Stimulated activated CD8-positive, alpha-beta memory T cell treated with anti-CD3 and anti-CD28 coated beads, Interleukin-2, amount 100 ng/mL, for 1 hour (primary cell): ENCODE measurements at places on chromosomes 7 and 10.

- DNase-seq: no peak
These were observed 372.6 kb downstream of the GRID1 start for GRCh38 chr10:85993840-85994507.

- no peak for DNase-seq
These were observed 108.5 kb downstream of the SND1 start for GRCh38 chr7:127760436-127761031.

DNA sequence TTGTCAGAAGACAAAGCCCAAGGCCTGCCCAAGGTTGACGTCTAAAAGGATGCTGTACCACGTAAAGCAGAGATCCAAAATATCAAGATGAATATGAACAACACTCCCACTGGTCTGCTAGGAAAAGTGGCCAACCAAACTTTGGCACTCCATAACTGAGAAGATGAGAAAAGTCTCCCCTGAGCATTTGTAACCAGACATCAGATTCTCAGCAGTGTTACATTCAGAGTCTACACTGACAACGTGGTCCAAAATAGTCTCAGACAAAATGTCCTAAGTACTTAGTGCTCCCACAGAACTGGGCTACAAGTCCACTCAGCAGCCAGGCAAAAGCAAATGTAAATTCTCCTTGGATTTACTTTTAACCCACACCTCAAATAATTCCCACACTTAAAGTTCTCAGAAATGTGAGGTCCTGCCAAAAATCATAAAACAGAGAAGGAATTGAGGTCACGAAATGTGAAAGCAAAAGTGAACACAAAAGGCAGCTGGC is 185.1 kb upstream of the NOBOX start:
- no peak for DNase-seq

GRCh38 chr10:31928549-31929260 is at the start of gene ARHGAP12:
TSS of gene ARHGAP12 (minus strand) at chr10:31928831. CDS start at chr10:31908855, 19,976 bp downstream.
- peak; percentile 77 for DNase-seq

GRCh38 chr10:96038476-96039387 is 4.7 kb upstream of the CCNJ start:
- DNase-seq: no peak

GRCh38 chr10:50437248-50437647 is 185.9 kb upstream of the ASAH2 start:
- no peak for DNase-seq

- DNase-seq: no peak
These were observed 17.1 kb upstream of the PHF14 start for GRCh38 chr7:10956528-10956927.

DNA sequence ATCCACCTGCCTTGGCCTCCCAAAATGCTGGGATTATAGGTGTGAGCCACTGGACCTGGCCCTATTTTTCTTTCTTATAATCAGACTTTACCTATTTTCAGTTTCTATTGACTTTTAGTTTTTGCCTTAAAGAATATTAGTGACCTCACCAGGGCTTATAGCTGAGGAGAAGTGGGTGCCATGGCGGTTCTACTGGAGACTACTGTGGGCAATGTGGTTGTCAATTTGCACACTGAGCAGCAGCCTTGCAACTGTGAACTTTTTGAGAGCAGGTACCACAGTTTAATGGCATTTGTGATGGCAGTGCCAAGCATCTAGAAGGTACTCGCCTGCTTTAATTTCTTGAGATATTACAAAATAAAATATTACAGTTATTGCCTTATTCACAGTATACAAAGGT is 11.5 kb downstream of the GLCCI1 start:
- DNase-seq: no peak

- DNase-seq: no peak
These were observed 1.9 kb upstream of the ARL4A start for GRCh38 chr7:12685550-12685949.

- DNase-seq: no peak
These were observed 39.3 kb downstream of the STEAP4 start for GRCh38 chr7:88267421-88267820.

- DNase-seq: peak; percentile 38
These were observed 27.8 kb downstream of the RBM20 start for GRCh38 chr10:110671788-110672579.

DNA sequence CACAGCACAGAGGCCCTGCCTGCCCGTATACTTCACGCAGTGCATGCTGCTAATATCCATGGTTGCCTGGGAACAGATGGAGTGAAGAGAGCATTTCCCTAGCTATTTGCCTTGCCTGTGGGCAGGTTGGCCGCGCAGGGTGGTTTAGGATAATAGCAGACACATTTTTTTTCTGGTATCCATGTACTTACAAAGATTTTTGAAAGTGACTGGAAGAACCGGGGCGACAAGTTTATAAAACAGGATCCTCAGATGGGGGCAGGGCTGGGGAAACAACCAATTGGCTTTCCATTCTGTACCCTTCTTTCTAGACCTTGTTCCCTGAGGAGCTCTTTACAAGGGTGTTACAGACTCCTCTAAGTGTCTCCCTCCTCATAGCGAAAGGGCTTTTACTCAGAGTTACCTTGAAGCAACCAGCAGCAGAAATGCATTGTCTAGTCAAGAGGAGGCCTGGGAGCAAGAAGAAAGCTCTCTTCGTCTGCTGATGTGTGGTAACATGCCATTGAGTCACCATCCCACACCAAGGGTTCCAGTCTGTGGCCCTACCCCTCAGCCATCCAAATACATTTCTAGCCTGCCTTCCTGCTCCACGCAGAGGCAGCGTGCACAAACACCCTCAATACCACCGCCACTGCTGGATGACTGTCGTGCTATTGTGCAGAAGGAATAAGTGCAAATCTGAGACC is 31.5 kb downstream of the MTURN start:
- no peak for DNase-seq

DNA sequence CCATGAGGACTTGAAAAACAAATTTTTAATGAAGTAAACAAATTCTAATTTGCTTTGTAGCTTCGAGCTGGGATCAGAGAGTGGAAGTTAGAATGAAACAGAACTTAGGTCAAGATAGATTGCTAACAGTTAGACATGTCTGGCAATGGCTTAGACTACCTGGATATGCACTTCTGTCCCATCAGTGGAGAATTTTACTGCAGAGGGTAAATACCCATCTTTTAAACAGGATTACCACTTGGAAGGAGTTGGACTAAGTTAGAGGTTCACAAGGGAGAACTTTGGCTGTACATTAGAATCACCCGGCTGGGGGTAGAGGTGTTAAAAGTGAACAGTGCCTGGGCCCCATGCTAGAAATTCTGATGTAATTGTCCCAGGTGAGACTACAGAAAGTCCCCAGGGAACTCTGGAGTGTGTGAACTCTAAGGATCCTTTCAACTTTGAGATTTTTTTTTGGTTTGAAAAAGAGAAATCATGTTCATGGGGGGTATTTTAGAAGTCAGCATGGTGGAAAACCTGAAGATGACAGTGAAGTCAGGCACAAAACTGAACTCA is 35.5 kb downstream of the ENTPD1 start:
- no peak for DNase-seq

DNA sequence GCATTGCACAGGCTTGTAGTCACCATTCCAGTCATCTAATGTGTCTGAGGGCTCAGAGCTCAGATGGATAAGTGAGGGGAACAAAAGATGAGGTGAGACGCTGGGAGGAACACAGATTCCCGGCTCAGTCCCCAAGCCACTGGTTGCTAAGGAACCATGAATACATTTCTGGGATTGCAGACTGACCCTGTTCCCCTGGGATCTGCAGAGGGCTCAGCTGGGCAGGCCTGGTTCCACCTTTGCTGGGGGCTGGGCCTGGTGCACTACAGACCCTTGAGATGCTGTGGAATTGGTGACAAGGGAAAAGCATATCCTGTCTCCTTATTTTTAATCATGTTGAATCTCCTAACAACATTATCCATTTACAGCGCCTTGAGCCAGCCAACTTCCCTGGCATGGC is 19.2 kb downstream of the ELFN1 start:
- DNase-seq: no peak
